ENCODE measurements at places on chromosomes 7 and 10.

- DNase-seq = no peak
Observed at GRCh38 chr10:6044751-6045313, 17.3 kb downstream of the IL2RA start.

GRCh38 chr7:111509288-111509687 is 53.0 kb downstream of the IMMP2L start:
- DNase-seq = no peak

DNA sequence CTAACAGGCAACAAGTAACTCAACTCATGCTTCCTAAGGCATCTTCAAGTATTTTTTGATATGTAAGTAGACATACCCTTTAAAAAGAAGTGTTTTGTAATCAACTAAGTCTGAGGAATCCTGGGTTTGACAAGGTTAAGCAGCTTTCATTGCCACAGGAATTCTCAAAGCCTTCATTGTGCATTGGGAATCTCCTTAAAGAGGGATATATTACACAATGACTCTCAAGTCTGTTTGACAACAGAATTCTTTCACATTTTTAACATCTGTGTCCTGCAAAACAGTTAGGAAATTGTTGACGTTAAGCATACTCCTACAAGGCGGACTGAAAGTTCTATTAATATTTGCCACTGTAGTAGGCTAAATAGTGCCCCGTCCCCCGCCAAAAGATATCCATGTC is 71.4 kb downstream of the SGMS1 start:
- peak; percentile 93 for DNase-seq

GRCh38 chr10:33067917-33068316 is 109.9 kb upstream of the ITGB1 start:
- DNase-seq = no peak

DNA sequence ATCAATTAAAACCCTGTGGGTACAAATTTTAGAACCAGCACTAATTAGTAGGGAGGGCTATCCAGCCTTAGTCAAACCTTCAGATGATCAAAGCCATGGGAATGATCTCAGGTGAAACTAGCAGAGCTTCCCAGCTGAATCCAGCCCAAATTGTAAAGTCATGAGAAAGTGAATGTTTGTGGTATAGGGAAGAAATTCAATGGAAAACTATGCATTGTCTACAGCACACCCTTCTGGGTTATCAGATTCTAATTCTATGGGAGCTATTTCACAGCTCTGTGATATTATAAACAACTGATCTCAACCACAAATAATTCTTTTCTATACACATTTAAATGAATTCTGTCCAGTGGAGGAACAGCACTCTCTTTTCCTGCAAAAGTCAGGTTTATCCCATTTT is 24.6 kb upstream of the BMPER start:
- DNase-seq = peak; percentile 61

GRCh38 chr10:77114181-77114821 is 523.3 kb downstream of the KCNMA1 start:
- no peak for DNase-seq

- no peak for DNase-seq
Observed at GRCh38 chr10:35435824-35436223, 99.5 kb downstream of the CCNY start.

DNA sequence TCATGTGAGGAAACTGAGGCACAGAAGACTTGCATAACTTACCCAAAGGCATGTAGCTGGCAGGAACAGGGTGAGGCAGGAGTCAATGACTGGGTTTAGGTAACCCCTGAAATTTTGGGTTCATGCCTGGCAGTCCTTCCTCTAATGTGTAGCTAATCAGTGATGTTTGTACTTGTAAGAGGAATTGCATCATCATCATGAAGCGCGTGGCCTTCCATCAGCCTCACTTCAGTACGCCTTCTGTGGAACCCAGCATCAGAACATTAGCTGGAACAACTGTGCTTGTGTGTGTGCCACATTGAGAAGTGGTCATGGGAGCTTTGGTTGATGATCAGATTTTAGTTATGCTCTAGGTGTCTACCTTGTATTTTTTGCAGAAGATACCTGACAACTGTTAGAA is 18.2 kb upstream of the STMP1 start:
- no peak for DNase-seq

- DNase-seq = no peak
Observed at GRCh38 chr10:55966101-55966500, 395.0 kb downstream of the ZWINT start.

- no peak for DNase-seq
Observed at GRCh38 chr7:152097330-152097729, 71.9 kb downstream of the GALNT11 start.
